CD4-positive, alpha-beta T cell treated with Interleukin-2 at 100 ng/mL for 4 hours (primary cell): ENCODE measurements at places on chromosomes 2 and 18.

GRCh38 chr18:24009651-24010333, 4.8 kb upstream of the TTC39C start:
- peak; percentile 55 for DNase-seq

DNA sequence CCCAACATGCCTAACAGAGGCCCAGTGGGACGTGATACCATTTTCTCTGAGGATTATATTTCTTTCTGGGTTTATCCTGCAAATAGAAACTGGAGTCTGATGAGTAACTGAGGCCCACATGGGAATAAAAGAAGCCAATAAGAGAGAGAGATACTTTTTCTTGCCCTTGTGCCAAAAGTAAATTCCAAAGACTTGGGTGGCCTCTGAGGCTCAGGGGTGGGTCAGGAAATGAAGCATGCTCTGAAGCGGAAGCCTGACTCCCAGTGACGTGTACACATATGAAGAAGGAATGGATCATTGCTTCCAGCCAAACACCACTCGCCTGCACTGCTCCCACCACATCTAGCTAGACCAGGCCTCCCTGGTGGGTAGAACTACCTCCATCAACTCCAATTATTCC, 273.6 kb upstream of the NCKAP5 start:
- no peak for DNase-seq

DNA sequence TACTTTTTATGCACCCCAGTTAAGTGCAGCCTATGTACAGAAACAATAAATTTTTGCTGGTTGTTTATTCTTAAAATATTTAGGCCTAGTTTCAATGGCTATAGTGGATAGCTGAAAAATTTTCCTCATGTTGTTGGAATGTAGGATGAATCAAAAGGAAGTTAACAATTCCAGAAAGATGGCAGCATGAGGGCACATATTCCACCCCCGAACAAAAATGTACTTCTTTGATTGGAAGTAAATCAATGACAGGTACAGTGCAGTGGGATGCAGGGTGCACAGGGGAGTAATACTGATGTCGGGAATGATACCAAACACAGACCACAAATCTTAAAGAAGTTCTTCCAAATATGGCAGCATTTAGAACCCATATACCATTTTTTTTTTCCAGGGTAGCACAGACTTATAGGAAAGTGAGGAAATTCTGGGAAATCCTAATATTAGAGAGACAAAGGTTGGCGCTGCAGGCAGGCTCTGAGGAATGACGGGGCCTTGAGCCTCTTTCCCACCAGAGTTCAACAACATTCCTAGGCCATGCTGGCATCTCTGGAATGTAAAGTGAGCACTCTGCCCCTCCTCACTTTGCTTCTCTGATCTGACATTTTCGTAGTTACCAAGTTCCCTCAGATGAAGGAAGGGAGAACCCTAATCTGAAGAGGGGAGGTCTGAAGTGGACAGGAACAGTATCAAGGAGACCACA, 36.6 kb upstream of the IKZF2 start:
- DNase-seq = no peak

- DNase-seq = no peak
Observed at GRCh38 chr18:75003764-75004690, 204.9 kb downstream of the PTGR3 start.

DNA sequence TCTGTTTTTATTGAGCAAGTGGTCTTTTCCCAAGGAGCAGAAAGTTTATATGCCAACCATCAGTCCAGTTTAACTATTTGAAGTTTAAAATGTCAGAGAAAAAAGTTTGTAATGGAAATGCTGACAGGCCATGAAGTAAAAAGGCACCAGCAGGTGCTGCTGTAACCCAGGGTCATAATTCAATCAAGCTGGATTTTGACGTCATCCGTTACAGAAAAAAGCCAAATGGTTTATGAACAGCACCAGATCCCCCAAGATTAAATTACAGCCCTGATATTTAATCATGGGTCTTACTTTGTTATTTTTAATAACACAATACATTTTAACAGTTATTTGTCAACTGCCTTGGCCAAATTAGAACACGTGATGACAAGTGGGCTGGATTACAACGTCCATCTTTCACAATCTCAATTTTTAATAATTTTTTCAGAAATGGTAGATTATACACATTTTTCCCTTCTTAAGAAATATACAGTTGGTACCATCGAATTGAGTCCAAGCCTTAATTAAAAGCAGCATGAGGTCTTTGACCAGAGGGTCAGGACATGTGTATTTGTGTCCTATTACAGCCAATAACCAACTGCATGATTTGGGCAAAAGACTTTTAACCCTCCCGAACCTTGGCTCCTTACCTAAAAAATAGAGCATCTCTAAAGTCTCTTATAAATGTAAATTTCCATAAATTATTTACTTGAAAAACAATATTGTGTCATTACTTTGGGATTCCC, 10.0 kb downstream of the TCF4 start:
- no peak for DNase-seq

DNA sequence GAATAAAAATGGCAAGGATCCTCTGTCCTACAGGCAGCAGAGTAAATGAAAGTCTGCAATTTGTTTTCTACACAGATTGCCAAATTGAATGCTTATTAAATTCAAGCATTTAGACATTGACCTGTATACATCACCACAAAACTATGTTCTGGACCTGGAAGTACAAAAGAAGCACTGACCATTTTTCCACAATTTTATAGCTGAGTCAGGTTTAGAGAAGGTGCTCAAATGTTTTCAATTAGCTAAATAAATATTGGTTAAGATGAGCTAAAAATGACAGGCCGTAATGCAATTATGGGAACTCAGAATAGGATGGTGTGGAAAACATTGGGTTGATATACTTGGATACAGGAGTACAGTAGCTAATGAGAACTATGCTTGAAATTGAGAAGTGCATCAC, 490.7 kb upstream of the MEIS1 start:
- no peak for DNase-seq
